ENCODE measurements at places on chromosomes 7 and 10.

GRCh38 chr7:65387891-65388290, 14.2 kb downstream of the ZNF92 start:
- no peak for DNase-seq

GRCh38 chr7:151110941-151111645, 24.8 kb downstream of the AGAP3 start:
- peak; percentile 66 for DNase-seq

GRCh38 chr7:18995270-18995671, 122.2 kb downstream of the TWIST1 start:
- DNase-seq = no peak

- DNase-seq = no peak
These were observed 2.1 kb upstream of the PRXL2A start for GRCh38 chr10:80406204-80406603.

DNA sequence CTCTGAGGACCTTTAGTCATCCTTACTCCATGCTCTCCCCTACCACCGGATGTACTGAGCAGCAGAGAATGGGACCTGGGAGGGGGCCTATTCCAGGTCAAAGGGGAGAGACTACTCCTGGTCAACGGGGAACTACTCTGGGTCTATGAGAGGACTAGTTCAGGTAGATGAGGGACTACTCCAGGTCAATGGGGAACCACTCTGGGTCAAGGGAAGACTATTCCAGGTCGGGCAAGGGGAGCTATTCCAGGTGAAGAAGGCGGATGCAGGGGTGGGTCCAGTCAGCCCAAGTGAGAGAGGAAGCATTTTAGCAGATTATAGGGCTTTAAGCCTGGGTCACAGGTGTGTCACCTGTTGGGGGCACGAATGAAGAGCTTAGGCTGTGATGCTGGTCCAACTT, 35.4 kb downstream of the CCM2 start:
- no peak for DNase-seq

DNA sequence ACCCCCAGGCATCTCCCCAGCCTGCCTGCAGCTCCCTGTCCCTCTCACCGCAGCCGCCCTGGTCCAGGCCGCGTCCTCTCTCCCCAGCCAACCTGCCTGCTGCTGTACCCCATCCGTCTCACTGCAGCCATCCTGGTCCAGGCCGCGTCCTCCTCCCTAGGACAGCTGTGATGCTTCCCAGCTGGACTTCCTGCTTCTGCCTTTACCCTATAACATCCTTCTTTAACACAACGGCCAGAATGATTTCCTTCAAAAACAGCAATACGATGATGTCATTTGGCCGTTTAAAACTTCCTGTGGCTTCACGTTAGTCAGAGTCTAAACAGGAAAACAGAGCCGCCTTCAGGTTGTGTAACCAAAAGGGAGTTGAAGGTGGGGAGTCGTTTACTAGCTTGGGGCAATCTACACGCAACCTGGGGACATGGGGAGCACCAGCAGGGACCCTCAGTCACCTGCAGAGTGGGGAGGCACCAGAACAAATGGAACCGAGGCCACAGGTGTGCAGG, 32.2 kb upstream of the ZFAND2A start:
- no peak for DNase-seq

DNA sequence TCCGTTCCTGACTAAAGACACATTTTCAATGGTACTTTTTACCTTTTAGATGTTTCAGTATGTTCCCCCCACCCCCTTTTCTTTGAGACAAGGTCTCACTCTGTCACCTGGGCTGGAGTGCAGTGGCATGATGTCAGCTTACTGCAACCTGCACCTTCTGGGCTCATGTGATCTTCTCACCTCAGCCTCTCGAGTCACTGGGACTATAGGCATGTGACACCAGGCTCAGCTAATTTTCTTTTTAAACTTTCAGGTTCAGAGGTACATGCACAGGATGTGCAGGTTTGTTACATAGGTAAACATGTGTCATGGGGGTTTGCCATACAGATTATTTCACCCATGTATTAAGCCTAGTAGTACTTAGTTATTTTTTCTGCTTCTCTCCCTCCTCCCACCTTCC, 99.3 kb upstream of the RPA3 start:
- no peak for DNase-seq

GRCh38 chr10:126309228-126309883, 78.9 kb downstream of the ADAM12 start:
- no peak for DNase-seq

GRCh38 chr10:75899816-75900390, 468.5 kb downstream of the LRMDA start:
- DNase-seq = no peak

DNA sequence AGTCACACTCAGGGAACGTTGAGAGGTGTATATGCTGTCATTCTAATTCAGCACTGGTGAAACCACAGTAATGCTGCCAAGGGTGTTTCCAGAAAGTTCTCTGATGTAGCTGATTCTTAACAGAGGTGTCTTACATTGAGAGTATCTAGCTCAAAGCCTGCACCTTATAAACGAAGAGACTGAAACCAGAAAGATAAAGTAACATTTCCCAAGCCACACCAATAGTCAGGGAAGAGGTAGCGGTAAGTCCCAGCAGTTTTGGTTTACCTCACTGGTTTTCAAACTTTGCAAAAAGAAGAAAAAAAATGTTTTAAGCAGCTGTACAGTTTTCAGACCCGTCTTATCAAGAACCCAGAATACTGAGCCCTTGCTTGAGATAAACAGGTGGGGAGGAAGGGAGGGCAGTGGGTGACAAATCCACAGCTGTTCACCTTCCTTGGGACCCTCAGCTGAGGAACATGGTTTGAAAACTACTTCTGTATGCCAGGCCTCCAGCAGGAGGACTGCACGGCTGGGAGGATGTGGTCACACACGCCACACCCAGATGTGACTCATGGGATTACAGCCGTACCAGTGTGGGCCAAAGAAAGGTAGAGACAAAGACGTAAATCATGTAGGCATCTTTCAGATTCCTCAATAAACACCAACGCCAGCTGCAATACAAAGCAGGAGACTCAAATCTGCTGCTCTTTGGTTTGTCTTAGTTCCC, 63.9 kb upstream of the GSDME start:
- DNase-seq = no peak

GRCh38 chr10:101565936-101566332, 22.1 kb downstream of the POLL start:
- no peak for DNase-seq

DNA sequence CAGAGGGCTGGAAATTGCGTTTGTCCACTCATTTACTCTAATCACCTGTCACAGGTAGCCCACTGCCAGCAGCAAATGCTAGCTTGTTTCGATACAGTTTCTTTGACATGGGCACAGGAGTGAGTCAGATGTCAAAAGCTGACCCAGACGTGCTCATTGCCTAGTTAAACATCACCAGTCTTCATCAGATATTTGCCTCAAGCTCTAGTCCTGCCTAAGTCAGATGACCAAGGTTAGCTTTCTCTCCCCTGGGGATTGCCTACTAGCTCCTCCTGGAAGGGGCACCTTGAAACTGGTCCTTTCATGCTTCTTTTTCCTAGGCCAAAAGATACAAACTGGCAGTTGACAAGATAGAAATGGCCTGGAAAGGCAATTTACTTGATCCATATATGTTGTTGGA, 35.2 kb downstream of the GPAM start:
- no peak for DNase-seq

GRCh38 chr10:4767033-4767814, 58.8 kb upstream of the AKR1E2 start:
- DNase-seq = no peak

GRCh38 chr7:23012908-23013714, 819 bp downstream of the HYCC1 start:
- peak; percentile 43 for DNase-seq

GRCh38 chr10:46250481-46250880, 36.3 kb upstream of the ANTXRL start:
- DNase-seq = no peak

DNA sequence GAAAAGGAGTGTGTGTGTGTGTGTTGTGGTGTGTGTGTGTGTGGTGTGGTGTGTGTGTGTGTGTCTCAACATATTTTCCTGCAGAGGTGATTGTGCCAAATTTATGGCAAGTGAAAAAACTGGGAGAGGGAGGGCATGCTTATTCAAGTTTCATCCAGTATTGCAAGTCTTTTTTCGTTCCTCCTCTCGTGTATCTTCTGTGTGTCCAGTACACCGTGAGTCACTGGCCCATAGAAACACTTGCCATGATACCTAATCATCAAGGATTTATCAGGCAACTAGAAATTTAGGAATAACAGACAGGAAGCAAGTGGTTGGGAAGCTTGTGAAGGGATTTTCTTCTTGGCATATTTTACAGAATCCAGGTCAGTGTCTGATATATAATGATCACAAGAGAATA, 820.5 kb downstream of the GATA3 start:
- DNase-seq = no peak

- DNase-seq = no peak
These were observed 15.8 kb downstream of the MACC1 start for GRCh38 chr7:20201380-20201779.

DNA sequence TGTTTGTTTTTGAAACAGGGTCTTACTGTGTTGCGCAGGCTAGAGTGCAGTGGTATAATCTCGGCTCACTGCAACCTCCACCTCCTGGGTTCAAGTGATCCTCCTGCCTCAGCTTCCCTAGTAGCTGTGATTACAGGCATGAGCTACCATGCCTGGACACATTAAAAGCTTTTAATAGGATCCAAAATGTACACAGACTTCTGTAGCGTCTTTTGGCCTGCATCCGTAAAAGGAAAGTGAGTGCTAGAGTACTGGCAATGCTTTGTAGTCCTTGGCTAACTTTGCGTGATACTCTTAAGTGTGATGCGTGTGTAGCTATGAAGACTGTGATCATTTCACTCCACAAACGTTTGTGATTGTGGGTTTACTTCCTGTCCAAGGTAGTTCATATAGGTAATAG, 13.3 kb downstream of the ZRANB1 start:
- DNase-seq = no peak

DNA sequence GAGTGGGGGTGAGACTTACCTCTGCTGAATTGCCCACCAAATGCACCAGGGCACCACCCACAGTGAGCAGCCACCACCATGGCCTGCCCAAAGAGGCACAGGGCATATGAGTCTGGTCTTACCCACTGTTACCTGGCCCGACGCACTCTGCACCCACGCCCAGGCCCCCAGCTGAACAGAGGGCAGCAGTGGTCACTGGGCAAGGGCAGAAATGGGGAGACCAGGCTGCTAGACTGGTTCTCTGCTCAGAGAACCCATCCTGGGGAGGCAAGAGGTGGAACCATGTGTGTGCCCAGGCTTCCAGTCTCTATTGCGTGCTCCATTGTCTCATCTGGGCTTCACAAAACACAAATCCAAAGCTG, 39.4 kb upstream of the DAGLB start:
- no peak for DNase-seq

DNA sequence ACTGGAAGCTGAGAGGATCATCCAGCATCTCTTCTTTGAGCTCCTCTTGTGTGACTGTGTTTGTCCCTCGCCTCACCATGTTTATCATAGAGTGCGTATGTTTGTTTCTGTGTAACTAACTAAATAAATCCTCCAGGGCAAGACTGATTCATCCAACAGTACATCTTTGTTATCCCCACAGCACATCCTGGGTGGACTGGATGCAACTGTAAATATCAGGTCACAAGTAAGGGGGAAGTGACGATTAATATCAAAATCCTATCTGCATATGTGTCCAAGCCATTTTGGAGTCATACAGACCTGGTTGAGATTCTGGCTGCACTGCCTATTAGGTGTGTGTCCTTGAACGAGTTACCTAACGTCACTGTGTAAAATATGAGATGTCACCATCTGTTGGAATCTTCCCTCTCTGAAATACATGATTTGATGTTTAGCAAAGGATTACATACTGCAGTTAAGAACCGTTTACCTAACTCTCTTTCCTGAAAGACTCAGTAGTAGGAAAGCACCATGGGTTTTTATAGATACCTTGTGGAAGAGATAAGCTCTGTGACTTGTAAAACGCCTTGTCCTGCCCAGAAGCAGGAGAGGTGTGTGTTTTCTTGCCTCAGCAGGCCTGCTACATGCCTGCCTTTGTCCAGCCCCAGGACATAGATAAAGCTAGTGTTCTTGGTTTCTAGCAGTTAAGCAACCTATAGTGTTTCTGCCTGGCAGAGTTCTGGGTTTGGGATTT, 25.8 kb downstream of the WBP1L start:
- DNase-seq = no peak

DNA sequence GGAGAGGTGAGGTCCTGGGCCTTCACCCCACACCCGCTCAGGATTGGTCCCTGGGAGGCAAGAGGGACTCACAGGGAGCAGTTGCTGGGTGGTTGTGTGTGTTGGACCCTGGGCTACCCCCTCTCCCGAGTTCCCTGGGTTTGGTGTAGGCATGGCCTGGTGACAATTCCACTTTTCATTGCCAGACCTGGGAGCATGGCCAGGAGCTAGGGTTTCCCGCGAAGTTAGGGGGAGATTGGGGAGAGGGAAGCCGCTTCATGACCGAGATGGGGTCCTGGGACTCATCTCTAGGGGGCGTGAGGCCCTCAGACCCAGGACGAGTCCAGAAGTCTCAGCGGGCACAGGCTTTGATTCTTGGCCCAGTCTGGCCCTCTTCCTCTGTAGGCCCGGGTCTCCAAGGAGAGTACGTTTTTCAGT, 606 bp downstream of the PALD1 start:
- DNase-seq = no peak
